H9 (cell line): ENCODE measurements at places on chromosomes 6 and 20.

DNA sequence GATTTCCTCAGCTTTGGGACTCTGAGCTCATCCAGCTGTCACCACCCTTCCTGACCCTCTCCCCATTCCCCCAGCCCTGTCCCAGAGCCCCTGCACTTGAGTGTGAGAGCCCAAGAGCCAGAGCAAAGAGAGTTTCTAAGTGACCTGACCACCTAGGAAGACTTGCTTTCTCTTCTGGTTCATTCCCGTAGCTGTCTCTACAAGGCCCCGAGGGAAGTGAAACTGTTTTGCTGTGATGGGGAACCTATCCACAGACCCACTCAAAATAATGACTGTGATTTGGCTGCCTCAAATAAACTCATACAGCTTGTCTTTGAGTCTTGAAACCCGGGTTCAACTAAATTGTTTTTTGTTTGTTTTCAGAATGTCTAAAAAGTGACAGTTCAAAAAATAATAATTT is 74.6 kb upstream of the XRN2 start:
- DNase-seq: no peak

DNA sequence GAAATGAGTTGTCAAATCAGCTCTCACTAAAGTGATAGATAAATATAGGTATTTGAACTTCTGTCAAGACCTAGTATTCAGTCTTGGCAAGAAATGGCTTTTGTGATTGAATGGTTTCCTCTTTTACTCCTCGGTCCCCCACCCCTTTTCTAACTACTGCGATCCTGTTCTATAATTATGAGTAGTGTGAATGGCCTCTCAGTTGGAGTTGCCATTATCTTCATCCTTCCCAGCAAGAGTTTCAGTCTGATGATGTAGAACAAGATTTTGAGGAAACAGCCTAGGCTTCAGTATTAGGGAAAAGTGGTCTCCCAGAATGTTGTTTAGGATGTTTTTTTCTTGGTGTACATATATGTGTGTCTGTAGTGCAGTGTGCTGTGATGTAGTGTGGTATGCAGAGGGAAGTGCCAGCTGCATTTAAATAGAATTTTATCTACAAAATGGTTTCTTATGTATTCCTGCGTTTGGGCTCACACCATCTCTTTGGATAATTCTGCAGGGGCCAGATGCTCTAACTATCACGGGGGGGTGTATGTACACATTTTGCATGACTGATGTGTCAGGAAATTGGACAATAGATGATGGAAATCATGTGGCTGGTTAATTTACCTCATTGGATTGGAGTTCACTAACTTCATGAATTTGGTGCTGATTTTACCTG is 180.1 kb upstream of the MMS22L start:
- DNase-seq: no peak

DNA sequence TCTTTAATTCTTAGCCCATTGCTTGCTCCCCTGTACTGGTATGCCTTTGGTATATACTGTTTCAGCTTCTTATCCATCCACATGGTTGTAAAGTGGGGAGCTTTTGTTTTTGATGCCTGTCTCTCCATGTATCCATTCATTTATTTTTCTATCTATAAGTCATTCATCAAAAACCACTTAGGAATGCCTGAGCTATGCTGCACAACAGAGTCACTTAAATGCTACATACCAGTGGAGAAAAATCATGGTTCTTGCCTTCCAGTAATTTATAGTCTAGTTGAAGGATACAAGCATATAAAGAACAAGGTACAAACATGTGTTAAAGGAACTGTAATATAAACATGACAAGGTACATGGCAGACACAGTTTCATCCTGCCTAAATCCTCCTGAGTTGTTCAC is 347.3 kb downstream of the NRN1 start:
- DNase-seq: no peak

DNA sequence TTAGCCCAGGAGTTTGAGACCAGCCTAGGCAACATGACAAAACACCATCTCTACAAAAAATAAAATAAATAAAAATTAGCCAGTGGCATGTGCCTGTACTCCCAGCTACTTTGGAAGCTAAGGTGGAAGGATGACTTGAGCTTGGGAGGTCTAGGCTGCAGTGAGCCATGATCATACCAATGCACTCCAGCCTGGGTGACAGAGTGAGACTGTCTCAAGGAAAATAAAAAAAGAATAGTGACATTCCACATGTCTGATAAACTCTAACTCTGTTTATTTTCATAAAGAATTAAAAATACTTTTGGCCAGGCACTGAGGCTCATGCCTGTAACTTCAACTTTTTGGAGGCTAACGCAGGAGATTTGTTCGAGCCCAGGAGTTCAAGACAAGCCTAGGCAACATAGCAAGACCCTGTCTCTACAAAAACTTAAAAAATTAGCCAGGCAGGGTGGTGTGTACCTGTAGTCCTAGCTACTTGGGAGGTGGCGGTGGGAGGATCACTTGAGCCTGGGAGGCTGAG is 115.1 kb downstream of the GJA1 start:
- no peak for DNase-seq

DNA sequence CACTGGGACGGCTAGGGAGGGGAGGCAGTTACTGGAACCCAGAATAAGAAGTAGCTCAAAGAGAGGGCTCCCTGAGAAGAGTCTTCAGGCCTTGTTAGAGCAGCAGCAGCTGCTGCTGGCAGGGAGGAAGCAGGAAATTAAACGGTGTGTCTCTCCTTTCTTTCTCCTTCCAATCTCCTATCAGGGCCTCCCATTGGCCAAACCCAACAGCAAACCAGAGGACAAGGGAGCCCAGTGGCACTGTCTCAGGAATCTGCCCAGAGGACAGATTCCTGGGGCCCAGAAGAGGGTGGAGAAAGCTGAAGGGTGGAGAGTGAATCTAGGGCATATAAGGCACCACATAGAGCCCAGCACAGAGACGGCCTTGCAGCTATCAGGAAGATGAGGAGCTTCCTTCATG is 10.2 kb downstream of the BTN3A1 start:
- peak; percentile 49 for DNase-seq

DNA sequence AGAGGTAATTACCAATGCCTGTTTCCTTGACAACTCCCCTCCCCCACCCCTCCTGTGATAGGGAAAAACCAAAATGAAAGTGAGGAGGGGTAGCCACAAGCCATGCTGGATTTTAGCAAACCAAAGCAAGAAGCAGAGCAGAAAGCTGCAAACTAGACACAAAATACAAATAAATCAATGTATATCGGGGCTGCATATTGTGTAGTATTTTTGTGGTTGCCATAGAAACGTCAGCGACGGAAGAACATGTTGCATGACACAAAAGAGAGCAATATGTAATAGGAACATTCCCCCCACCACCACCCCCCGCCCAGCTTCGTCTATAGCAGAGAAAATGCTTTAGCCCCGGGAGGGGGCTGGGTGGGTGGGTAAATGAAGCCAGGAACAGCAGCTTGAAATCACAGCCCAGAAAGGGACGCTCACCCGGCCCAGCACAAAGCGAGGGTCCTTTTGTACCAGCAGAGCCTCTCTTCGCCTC is 548 bp downstream of the AGPAT4 start:
- peak; percentile 46 for DNase-seq

- no peak for DNase-seq
These were observed 9.2 kb downstream of the PEDS1 start for GRCh38 chr20:50144362-50144761.

DNA sequence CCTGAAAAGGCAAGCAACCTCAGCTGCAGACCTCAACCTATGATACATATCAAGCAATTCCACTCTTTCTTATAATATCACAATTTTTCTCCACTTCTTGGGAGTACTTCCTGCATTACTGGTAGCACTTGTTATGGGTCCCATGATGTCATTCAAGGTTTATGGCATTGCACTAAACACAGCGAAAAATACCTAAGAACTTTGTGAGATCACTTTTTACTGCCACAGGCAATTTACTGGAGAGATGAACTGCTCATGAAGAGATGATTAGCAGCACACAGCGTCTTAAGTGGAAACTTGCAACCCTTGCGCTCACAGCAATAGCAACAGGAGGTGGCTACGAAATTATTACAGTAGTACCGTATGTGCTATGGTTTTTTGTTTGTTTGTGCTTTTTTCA is 19.3 kb upstream of the RIMS4 start:
- DNase-seq: no peak

DNA sequence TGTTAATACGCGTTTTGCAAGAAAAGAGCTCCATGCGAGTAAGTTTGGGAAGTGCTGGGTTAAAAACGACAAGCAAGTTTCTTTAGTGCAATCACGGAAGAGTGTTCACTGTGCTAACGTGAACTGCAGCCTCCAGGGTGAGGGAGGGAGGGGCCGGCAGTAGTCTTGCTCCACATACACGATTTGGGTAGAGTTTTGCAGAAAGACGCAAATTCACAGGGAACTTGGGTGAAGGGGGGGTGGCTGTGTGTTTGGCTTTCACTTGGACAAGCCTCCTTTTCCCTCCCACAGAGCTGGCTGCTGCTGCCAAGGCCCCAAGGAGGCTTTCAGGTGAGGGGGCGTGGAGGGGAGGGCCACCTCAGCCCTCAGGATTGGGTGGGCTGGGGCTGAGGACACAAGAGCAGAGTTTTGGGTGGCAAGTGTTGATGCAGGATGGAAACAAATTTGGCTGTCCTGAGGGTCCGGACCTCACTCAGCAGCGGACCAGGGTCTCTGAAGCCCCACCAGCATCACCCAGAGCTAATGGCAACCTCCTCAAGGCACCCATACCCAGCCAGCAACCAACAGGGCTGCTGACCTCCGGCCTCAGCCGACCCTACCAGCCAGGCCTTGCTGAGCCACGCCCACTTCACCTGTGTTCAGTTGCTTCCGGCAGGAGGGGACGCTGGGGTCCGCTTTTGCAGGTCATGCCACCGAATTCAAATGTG is 204.5 kb downstream of the ERMARD start:
- no peak for DNase-seq

- DNase-seq: peak; percentile 29
These were observed 7.7 kb upstream of the PTGIS start for GRCh38 chr20:49575551-49576060.

- DNase-seq: no peak
These were observed 26.2 kb downstream of the TNXB start for GRCh38 chr6:32082935-32083334.

- no peak for DNase-seq
These were observed 25.4 kb downstream of the CDYL start for GRCh38 chr6:4801491-4802110.

DNA sequence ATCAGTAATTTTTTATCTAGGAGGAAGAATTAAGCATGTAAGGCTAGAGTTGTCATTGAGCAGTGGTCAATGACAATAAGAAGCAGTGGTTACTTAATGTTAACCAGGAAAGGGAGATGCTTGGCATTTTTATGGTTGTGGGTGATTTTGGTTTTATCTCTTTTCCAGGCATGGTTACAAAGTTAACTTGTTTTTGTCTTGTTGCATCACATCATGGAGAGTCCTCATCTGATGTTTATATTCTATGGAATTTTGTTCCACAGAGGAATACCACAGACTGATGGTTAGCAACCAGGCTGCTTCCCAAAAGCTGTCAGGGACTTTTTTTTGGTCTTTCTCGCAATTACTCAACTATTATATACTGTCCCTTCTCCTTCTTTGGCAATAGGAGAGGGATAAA is 32.7 kb downstream of the OPRM1 start:
- no peak for DNase-seq

GRCh38 chr6:36269834-36270705 is at the start of gene PNPLA1:
PNPLA1 (plus strand) TSS chr6:36270060; CDS start chr6:36270460, 400 bp downstream.
- peak; percentile 56 for DNase-seq

- no peak for DNase-seq
These were observed 501 bp upstream of the ELOVL5 start for GRCh38 chr6:53349209-53349693.

DNA sequence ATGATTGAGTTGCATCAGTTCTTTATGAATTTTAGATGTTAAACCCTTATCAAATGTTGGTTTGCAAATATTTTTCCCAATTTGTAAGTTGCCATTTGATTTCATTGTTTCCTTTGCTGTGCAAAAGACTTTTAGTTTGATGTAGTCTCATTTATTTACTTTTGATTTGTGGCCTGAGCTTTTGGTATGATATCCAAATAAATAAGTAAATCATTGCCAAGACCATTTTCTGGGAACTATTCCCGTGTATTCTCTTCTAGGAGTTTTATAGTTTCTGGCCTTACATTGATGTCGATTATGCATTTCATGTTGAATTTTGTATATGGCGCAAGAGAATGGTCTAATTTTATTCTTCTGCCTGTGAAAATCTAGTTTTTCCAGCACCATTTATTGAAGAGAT is 13.4 kb downstream of the AIG1 start:
- no peak for DNase-seq

GRCh38 chr20:36121981-36122930 is 32.3 kb upstream of the EPB41L1 start:
- DNase-seq: no peak

- no peak for DNase-seq
These were observed 23.7 kb upstream of the RBPJL start for GRCh38 chr20:45282700-45283550.

DNA sequence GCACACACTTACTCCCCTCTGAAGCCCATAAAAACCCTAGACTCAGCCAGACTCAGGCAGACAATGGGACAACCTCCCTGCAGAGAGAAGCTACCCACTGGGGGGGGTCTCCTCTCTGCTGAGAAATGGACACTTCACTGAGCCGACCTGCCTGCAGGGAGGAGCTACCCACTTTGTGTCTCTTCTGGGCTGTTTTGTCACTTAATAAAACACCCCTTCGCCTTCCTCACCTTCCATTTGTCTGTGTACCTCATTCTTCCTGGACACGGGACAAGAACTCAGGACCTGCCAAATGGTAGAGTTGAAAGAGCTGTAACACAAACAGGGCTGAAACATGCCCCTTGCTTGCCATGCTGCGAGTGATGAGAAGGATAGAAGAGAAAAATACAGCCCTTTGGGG is 151.7 kb upstream of the HDDC2 start:
- DNase-seq: no peak

GRCh38 chr20:10219993-10220750 is 1.5 kb downstream of the SNAP25 start:
- no peak for DNase-seq

DNA sequence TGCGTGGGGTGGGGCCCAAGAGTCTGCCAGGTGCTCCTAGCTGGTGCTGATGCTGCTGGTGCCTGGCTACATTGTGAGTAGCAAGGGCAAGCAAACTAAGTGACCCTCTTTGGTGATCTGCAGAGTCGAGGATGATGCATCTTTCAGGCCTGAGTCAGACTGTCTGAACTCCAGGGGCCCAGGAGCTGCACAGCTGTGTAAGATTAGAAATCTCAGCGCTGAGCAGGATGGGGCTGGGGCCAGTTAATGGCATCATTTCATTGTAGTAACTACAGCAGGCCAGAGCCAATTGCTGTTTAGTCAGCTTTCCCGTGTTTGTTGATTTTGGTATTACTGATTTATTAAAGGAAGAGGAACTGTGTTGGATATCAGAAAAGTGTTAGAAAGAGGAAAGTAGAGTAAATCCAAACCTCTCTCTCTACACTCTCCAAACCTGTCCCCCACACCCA is 365.2 kb downstream of the PAX1 start:
- no peak for DNase-seq

- DNase-seq: no peak
These were observed 9.1 kb upstream of the SPATS1 start for GRCh38 chr6:44333273-44333919.
